ENCODE measurements at places on chromosomes 7 and 10. TPM values are rescaled to one million over a fixed set of nuclear protein-coding genes. Genes with fewer than 3 reads are reported as not detected.

COL1A2 gene
- total RNA-seq = 96.6 TPM

MACROH2A2 gene
- 17.9 TPM for total RNA-seq

ACBD5 gene
- 64.0 TPM for total RNA-seq

ASB10 gene
- 35.4 TPM for total RNA-seq

GNG11 gene
- 29.6 TPM for total RNA-seq

PTPRZ1 gene
- 0.80 TPM for total RNA-seq
